ENCODE measurements at places on chromosomes 7 and 10.

DNA sequence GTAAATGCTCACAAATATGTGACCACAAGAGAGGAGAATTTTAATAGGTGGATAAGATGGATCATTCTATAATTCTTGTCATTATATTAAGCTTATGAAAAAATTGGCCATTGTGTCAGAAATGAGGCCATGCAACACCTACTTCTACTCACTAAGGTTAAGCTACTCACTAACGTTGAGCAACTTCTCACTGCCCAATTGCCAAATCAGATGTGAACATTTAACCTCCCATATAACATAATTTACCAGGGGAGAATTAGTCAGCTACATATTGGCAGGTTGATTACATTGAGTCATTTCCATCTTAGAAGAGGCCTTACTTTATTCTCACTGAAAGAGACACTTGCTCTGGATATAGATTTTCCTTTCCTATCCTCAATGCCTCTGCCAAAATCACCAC lies 211.2 kb upstream of the DGKB start:
- no peak for DNase-seq

DNA sequence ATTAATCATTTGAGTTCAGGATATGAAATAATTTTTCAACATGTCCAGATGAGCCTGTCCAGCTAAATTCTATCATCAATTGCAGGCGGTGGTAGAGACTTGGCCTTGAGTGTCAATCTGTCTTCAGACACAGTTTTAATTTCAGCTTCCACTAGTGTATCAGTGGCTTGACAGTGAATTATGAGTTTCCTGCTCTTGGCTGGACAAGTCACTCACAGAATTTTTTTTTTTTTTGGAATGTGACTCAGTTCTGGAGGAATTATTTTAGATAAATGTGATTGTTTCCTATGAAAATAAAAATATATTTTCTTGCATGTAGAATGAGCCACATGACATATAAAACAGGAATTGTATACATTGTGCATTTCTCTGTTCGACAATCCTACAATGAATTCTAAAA lies 319.9 kb upstream of the AKR1E2 start:
- no peak for DNase-seq

DNA sequence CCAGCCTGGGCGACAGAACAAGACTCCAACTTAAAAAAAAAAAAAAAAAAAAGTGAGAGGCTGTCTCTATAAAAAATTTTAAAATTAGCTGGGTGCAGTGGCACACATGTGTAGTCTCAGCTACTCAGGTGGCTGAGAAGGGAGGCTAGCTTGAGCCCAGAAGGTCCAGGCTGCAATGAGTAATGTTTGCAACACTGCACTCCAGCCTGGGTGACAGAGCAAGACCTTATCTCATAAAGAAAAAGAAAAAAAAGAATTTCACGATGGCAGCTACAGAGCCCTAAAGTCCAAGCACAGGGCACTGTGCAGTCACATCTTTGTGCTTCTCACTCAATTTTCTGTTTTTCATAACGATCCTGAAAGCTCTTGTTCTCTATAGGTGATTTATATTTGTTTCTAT lies 209.5 kb upstream of the KCTD7 start:
- no peak for DNase-seq

DNA sequence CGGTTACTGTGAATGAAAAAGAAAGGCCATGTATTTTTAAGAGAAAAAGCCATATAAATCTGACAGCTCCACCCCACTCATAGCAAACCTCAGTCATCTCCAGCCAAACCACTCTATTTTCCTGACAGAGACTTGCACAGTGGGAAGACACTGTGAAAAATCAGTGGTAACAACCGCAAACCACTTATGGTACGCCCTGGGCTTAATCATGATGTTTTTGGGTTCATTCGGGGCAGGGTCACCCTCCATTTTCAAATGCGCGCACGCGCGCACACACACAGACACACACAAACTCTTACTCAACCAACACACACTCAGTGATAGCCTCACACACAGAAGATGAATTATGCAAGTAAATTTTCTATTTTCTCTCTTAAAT lies 82.1 kb upstream of the HPS1 start:
- DNase-seq = no peak

- DNase-seq = peak; percentile 24
Observed at GRCh38 chr7:149741629-149742028, 31.8 kb downstream of the ZNF467 start.

GRCh38 chr7:12712236-12712635 lies 24.8 kb downstream of the ARL4A start:
- DNase-seq = peak; percentile 88

DNA sequence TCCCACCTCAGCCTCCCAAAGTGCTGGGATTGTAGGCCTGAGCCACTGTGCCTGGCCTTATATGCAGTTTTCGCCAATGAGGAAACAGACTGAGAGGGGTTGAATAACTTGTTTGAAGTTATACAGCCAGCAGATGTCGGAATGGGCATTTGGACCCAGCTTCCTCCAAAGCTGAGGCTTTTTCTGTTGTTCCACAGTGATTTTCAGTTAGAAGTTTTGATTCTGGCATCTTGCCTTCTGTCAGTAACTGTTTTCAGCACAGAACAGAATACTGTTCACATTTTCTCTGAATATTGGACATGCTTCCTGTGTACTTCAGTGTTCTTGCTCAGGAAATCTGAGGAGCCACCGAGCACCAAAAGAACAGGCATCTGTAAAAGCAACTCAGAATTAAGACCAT lies 287.2 kb downstream of the CAMK1D start:
- DNase-seq = no peak

GRCh38 chr10:45625879-45626278 lies 46.7 kb downstream of the ZFAND4 start:
- DNase-seq = no peak

- no peak for DNase-seq
Observed at GRCh38 chr10:126876456-126876855, 28.8 kb upstream of the DOCK1 start.

GRCh38 chr7:75771224-75771623 lies 787 bp downstream of the CCL26 start:
- DNase-seq = no peak

GRCh38 chr10:78419481-78420265 lies 386.0 kb downstream of the RPS24 start:
- DNase-seq = no peak

DNA sequence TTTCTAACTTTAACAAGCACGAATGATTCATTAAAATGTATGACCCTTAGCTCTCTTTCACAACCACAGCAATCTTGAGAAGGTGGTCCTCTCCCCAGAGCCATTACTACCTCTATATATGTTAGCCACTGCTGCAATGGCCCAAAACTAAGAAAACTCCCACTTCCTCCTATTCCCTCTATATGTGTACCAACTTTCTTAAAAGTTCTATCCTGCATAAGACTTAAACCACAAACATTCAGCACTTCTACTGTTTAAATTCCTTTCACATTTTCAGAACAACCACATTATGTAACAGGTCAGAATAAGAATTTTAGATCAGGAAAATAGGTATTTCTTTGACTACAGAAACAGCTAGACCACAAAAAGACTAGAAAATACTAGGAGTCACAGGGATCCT lies 36.2 kb downstream of the WASL start:
- DNase-seq = peak; percentile 27

DNA sequence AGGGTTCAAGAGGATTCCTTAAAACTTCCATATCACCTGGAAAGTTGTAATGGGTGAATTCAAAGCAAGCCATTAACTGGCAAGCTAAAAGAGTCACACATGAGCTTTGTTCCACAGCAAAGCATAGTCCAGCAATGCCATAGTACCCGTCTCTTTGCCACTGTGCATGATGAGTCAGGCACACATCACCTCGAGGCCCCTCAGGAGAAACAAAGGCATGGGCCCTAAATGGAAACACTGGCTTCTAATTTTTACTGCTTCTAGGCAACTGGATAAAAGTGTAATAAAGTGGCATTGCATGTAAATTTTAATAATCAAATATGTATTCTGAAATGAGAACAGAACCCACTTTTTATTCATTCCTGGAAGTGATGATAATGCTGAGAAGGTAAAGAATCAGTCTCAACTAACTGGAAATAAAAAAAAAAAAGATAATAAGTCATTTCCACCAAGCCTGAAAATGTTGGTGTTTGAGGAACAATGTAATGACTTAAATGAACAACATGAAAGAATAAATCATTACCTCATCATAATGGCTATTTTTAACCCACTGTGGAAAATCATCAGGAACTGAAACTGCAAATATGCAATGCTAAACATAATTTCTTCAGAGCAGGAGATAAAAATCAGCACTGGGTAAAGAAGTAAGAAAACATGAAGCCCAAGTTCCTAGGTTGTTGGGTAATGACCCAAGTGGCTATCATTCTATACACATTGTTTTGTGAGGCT lies 104.9 kb downstream of the CDK6 start:
- peak; percentile 94 for DNase-seq

- no peak for DNase-seq
Observed at GRCh38 chr7:34338961-34339526, 319.0 kb upstream of the NPSR1 start.

DNA sequence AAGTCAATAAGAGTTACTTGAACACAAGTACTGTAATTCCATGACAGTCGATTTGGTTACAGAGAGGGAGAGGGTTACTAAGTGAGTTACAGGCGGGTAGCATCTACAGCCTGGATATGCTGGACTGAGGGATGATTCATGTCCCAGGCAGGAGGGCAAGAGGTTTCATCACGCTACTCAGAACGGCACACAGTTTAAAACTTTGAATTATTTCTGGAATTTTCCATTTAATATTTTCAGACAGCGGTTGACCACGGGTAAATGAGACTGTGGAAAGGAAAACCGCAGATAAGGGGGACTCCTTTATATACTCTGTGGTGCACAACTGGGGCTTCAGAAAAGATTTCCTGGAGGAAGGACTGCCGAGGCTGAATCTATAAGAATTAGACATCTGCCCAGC lies 25.7 kb upstream of the LRRC4 start:
- DNase-seq = no peak

GRCh38 chr10:25142116-25142864 lies 32.5 kb upstream of the GPR158 start:
- no peak for DNase-seq

DNA sequence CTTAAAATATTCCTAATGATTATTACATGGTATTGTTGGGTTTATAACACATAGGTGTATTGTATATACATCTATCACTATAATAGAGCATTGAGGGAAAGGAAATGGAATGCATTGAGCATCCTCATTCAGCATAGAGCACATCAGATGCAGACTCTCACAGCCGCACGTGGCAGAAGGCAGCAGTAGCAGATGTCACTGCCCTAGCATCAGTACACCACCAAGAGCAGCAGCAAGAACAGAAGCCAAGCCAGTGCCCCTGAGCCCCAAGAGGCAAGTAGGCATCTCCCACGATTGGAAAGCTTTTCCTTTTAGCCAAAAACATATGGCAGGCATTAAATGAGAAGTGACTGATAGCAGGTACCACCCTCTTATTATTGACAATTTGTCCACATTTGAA lies 510.0 kb downstream of the TNS3 start:
- DNase-seq = no peak
